GM12891 (cell line): ENCODE measurements at places on chromosomes 7 and 10.

DNA sequence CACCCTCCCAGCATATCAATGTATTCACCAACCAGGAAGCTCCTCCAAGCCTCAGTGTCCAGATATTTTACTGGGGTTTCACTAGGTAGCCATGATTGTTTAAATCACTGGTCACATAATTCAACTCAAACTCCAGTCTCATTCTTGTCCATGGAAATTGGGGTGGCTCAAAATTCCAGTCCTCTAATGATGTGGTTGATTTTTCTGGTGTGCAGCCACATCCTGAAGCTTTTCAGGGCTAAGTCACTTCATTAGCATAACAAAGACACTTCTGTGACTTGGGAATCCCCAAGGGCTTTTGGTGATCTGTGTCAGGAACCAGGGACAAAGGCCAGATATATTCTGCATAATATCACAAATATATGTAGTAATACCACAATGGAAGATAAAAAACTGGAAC is 786.9 kb upstream of the IGFBP3 start:
- no peak for DNase-seq

- no peak for DNase-seq
Measured at GRCh38 chr10:15652117-15652516, 67.6 kb downstream of the ITGA8 start.

GRCh38 chr7:37916673-37917660 is at the start of gene SFRP4:
Gene SFRP4, minus strand, starts transcription at chr7:37916817. Its CDS starts 280 bp downstream, at chr7:37916537.
- DNase-seq: no peak

DNA sequence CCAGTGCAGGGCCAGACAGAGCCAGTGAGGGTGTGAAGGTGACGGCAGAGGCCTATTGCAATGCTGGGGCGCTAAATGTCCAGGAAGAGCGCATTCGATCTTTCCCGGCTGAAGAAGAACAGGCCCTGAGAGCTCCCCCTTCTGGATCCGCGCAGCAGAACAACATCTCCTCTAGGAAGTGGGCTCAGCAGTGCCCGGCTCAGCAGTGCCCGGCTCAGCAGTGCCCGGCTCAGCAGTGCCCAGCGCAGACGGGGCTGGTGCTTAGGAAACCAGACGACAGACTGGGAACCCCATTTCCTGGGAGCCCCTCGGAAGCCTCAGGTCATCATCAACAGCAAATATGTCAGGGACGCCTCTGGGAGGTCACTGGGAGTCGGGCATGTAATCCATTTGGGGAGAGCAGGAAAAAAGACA is 4.7 kb upstream of the NOS3 start:
- DNase-seq: no peak

DNA sequence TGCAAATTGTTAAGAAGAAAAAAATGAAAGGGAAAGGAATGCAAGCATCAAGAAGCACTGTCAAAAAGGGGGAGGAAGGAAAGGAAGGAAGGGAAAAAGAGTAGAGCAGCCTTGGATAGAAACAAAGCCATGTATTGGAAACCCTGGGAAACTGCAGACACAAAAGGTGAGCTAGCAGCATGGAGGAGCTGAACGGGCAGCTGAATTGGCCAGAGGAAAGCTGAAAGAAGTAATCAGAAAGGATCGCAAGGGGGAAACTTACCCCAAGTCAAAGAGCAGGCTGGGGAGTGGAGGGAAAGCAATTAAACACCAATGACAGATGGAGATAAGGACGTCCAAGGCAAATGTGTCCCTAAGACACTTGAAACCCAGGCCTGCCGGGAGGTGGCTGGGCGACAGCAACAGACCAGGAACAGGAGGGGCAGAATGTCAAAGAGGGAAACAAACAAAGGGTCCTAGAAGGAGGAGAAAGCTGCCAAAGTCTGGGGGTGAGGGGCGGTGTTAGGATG is 93.8 kb upstream of the SVIL start:
- DNase-seq: no peak

DNA sequence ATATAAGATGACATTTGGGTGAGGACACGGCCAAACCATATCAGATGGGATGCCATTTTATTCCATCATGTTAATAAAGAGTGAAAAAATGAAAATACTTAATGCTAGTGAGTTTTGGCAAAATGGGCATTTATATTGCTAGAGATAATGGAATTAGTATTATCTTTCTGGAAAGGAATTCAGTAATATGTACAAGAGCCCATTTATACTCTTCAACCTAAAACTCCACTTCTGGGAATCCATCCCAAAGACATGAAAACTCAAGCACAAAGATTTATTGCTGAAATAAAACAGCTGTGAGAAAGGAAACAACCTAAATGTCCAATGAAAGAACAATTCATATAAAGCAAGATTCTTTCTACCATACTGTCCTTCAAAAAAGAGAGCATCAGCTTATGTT is 96.0 kb upstream of the TMEM168 start:
- DNase-seq: no peak

- no peak for DNase-seq
Measured at GRCh38 chr7:144830024-144830785, 5.6 kb downstream of the TPK1 start.

GRCh38 chr7:77481615-77482014 is 55.5 kb upstream of the PTPN12 start:
- no peak for DNase-seq

DNA sequence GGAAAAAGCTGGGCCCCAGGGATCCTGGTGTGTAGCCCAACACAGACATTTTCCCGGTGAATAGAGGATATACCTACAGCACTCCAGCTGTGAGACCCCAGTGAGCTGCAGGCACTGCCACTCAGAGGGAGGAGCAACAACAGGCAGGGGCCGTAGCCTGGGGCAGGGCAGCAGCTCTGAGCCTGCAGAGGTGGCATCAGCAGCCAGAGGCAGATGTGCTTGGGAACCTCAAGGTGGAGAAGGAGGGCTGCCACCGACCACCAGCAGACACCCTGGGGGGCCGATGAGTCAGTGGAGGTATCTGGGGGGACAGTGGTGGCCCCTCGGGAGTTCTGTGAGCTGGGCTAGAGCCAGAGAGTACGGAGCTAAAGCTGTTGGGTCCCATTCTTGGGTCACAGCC is 110.2 kb upstream of the GDF10 start:
- DNase-seq: no peak

- no peak for DNase-seq
Measured at GRCh38 chr10:71010730-71011129, 122.4 kb upstream of the PCBD1 start.

DNA sequence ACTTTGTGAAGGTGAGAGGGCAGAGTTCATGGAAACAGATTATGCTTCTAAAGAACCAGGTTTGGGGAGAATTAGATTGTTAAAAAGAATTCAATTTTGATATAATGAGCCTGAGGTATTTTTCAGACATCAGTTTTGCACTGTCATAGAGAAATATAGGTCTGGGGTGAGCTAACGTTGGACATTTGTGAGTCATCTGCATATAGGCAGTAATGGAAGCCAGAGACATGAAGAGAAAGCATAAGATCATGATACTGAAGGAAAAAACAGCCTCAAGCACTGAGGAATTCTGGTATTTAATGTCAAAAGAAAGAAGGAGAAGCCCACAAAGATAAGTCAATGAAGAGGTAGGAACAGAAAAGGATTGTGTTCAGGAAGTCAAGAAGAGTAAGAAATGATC is 32.4 kb upstream of the COL1A2 start:
- DNase-seq: no peak

- peak; percentile 55 for DNase-seq
Measured at GRCh38 chr7:70595755-70596597, 536.0 kb upstream of the GALNT17 start.

DNA sequence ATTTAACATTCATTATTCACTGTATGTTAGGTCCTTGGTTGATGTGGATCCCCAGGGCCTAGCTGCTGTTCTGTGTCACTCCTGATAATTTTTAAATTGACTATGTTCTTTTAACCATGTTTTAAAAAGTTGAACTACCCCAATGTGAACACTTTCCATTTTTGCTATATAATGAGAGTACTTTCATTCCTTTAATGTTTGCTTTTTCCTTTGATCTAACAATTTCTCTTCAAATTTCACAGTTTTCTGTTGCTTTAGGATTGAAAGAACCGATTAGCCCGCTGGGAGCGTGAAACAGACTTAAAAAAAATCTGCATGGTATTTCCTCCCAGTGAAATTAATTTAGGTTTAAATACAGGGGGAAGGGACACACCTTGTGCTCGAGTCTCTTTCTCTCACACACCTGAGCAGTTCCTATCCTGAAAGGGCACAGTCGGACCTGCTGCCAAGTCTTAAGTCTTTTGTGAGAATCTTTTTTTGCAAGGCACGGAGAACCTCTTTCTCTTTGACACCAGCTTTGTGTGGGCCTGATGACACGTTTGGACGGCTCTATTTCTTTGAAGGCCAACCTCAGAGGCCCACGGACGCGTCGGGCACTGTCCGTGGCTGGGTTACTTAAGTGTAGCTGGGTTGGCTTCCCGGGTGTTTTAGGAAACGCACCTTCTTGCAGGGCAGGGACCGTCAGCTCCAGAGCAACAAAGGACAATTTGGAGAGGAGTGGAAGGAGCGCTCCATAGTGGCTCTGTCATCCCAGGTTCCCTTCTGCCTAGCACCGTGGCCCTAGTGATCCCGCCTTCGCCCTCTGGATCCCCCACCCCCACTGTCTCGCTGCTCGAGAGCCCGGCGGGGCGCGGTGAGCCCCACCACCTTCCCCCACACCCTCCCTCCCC is 1.0 kb upstream of the CHN2 start:
- no peak for DNase-seq

DNA sequence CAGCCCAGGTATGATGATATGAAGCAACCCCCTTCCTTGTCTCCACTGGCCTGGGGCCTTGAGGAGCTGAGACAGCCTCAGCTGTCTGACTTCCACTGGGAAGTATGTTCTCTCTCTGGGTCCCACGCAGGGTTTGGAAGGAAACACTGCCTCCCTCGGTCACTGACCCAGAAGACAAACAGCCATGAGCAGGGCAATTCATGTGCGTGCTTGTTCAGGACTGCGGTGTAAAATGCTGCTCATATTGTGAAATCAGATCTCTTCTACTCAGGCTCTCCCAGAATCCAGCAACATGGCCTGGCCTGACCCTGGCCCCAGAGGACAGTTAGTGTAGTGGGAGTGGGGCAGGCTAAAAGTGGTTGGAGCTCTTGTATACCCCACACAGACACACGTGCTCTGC is 2.8 kb downstream of the CLCN1 start:
- no peak for DNase-seq

DNA sequence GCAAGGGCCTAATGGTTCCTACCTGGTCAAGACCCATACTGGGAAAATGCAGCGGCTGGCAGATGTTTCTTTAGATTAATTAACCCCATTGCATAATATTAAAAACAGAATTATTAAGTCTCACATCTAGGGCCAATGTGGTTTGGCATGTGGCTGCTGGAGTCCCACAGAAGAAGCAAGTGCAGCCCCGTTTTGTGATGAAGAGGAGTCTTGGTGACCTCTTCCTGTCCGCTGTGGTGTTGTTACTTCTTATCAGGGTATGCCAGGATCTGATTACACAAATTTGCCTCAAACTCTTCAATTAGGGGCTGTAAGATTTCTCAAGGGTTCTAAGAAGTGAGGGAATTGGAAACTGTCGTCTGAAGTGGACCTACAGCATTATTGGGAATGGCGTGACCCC is 240.3 kb downstream of the SEC23IP start:
- no peak for DNase-seq

- DNase-seq: no peak
Measured at GRCh38 chr10:89836840-89837164, 135.4 kb downstream of the KIF20B start.

- DNase-seq: no peak
Measured at GRCh38 chr7:95106401-95106800, 199.0 kb downstream of the PPP1R9A start.

GRCh38 chr7:105825371-105825770 is 51.0 kb downstream of the ATXN7L1 start:
- DNase-seq: no peak

DNA sequence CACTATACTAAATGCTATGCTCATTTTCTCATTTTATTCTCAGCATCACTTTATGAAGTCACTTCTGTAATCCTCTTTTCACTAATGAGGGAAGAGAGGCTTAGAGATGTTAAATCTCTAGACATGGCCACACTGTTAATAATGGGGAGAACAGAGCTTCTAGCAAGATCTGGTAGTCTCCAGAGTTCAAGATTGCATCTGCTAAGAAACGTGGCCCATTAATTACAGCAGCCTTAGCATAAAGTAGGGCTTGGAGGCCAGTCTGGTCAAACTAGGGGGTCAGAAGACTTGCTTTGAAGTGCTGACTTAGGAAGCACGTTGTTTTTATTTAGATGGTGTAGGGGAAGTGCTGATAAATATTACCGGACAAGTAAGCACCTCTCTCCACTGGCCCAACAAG is 29.3 kb downstream of the ARL4A start:
- DNase-seq: no peak

GRCh38 chr10:32882076-32882475 is 76.0 kb downstream of the ITGB1 start:
- no peak for DNase-seq

DNA sequence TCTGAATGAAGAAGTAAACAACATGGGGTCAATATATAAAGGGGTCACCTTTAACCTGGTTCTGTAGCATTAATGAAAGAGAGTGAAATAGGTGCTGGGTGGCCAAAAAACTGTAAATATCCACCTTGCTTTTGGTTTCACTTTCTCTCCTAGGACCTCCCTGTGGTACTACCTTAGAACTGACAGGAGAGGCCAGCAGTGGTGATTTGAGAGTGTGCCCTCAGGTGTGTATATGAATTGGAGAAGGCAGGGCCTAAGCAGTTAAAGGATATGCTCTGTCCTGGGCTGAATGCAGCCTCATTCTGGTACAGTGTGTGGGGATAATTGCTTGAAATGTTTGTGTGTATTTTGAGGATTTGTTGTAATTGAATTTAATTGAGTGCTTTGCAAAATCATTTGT is 62.0 kb downstream of the BBS9 start:
- DNase-seq: peak; percentile 20

DNA sequence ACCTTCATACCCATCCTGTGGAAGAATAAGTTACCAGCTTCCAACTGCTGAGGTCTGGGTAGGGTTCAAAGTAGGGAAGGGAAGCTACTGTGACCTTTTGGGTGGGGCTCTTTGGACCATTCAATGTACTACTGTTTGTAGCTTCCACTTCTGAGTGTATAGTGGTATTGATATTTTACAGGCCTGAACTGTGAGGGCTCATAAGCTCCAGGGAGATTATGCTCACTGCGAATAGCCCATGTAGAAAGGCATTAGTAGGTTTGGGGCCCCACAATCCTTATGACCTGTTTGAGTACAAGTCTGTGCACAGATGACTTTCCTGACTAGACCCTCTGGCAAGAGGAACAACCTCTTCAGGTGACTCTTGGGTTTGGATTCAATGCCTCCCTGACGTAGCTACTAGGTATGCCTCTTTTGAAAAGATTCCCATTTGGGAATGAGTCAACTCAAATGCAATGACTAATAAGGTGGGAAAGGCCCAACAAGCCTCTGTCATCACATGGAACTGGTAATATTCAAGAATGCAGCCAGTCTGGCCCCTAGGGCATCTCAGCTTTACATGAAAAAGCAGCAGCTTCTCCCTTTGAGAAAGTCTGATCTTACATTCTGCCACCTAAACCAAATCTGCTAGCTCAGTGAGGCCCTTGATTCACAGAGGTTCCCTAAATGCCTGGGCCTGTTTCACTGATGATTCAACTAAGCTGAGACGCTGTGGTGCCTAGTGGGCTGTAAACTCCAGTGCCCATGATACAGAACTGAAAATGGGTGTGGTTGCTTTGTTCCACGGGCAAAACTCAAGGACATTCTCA is 79.8 kb downstream of the ABI1 start:
- no peak for DNase-seq
